ENCODE measurements at places on chromosomes 2 and 18.

- no peaks in the 10 kb centered on the region for H3K36me3 ChIP-seq
- H3K4me1 ChIP-seq = no peaks in the 10 kb centered on the region
- H3K27me3 ChIP-seq = no peaks in the 10 kb centered on the region
- no peak for DNase-seq
These were observed 131.9 kb upstream of the ALKAL2 start for GRCh38 chr2:419687-420317.

DNA sequence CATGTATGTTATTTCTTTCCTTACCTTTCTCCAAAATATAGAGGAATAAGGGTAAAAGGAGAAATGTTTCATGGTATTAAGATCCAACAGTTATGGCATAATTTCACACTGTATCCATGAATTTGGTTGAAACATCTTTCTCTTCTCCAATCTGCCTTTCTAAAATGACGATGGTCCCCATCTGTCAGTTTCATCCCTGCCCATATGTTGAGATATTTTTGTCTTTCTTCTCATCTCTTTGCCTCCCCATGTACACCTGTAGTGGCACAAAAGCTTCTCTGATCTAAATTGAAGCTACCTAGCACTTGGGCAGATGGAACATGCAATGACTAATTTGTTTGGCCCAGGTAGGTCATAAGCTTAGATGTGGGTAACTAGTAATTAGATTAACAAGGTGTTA lies 90.7 kb upstream of the LRRTM1 start:
- DNase-seq = no peak
- H3K27ac ChIP-seq = no peak overlapping the region
- no peaks in the 10 kb centered on the region for H3K4me1 ChIP-seq
- no peak overlapping the region for H3K4me3 ChIP-seq
- no peaks in the 10 kb centered on the region for H3K27me3 ChIP-seq
- H3K36me3 ChIP-seq = no peaks in the 10 kb centered on the region

DNA sequence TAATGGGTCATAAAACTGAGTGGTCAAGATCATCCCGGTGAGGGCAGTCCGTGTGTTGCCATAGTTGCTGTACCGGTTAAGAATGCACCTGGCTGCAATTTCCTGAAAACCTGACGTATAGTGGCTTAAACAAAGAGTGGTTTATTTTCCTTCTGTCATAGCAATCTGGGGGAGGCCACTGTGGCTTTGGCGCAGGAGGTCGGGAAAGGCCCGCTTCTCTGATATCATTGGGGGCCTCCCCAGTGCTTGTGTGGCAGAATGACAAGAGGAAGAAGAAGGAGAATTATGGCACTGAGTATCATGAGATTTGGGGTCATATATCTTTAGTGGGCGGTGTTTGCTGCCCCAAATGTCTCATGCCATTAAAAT lies 4.4 kb downstream of the C2orf92 start:
- H3K36me3 ChIP-seq = no peaks in the 10 kb centered on the region
- H3K4me3 ChIP-seq = no peak overlapping the region
- no peak overlapping the region for H3K27ac ChIP-seq
- H3K4me1 ChIP-seq = no peaks in the 10 kb centered on the region
- DNase-seq = no peak
- no peaks in the 10 kb centered on the region for H3K27me3 ChIP-seq

GRCh38 chr18:36297417-36298125 lies at the start of gene FHOD3:
Gene FHOD3 (plus strand): TSS chr18:36297713. CDS start chr18:36297836, 123 bp downstream.
- no peaks in the 10 kb centered on the region for H3K36me3 ChIP-seq
- no peaks in the 10 kb centered on the region for H3K27me3 ChIP-seq
- peaks cover 19% of the 10 kb centered on the region for H3K4me1 ChIP-seq
- H3K27ac ChIP-seq = peak within 1 kb of the TSS; percentile 83

- no peak for DNase-seq
- no peak overlapping the region for H3K4me3 ChIP-seq
- H3K27ac ChIP-seq = no peak overlapping the region
- H3K36me3 ChIP-seq = no peaks in the 10 kb centered on the region
- H3K4me1 ChIP-seq = no peaks in the 10 kb centered on the region
- no peaks in the 10 kb centered on the region for H3K27me3 ChIP-seq
These were observed 182.6 kb downstream of the PLCL1 start for GRCh38 chr2:197986977-197987376.

DNA sequence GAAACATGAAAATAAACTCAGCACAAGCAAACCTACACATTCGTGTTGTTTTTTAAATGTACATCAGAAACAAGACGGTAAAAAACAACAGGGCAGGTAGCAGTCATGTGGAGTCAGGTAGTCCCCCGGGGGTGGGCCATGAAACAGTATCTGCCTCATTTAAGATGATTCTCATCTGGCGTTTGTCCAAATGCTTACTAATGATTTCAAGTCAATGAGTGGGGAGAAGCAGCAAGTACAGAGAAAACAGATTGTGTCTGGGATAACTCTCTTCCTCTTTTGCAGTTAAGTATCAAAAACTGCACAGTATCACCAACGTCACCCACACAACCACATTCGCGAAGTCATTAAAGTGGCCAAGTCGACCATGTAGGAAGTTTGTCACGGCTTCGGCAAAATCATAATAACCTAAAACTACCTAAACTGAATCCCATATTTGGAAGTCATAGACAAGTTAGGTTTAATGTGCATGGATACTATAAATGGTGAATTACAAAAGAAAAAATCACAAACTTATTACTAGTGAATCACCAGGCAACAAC lies 1.3 kb downstream of the LAPTM4A start:
- no peaks in the 10 kb centered on the region for H3K27me3 ChIP-seq
- H3K27ac ChIP-seq = peak overlapping the region; percentile 96
- H3K4me1 ChIP-seq = peaks cover 49% of the 10 kb centered on the region
- peak overlapping the region; percentile 94 for H3K4me3 ChIP-seq
- H3K36me3 ChIP-seq = no peaks in the 10 kb centered on the region
- DNase-seq = no peak

DNA sequence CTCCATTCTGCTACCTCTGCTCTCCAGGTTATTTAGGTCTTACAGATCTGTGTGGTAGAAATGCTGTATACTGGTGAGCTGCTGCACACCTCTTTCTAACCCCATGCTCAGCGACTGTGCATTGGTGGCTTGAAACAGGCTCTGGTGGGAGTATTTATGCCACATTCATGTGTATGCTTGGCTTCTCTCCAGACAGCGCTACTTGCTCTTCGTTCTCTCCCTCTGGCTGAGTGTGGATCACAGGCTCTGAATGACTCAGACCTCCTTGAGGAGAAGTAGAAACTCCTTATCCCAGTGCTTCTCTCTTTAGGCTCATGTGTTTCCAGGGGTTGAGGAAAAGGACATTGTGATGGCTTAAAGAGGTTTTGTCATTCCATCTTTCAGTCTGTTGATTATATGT lies 54.9 kb downstream of the FHOD3 start:
- H3K36me3 ChIP-seq = no peaks in the 10 kb centered on the region
- H3K4me3 ChIP-seq = no peak overlapping the region
- H3K4me1 ChIP-seq = peaks cover 16% of the 10 kb centered on the region
- peak; percentile 33 for DNase-seq

DNA sequence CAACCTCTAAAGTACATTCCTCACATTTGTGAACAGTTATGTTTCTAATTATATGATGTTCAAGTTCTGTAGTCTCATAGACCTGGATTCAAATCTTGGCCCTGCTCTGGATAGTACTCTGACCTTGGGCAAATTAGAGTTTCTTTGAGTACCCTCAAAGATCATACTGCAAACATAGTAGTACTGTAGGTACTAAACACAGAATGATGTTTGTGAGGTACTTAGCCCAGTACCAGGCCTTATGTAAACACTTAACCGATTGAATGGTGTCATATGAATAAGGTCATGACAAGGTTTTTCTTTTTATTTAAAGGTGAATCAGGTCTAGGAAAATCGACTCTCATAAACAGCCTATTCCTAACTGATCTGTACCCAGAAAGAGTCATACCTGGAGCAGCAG lies 19.1 kb downstream of the SEPTIN2 start:
- no peak for DNase-seq
- H3K27ac ChIP-seq = no peak overlapping the region
- H3K36me3 ChIP-seq = peaks cover 45% of the 10 kb centered on the region
- H3K27me3 ChIP-seq = no peaks in the 10 kb centered on the region
- H3K4me1 ChIP-seq = no peaks in the 10 kb centered on the region

DNA sequence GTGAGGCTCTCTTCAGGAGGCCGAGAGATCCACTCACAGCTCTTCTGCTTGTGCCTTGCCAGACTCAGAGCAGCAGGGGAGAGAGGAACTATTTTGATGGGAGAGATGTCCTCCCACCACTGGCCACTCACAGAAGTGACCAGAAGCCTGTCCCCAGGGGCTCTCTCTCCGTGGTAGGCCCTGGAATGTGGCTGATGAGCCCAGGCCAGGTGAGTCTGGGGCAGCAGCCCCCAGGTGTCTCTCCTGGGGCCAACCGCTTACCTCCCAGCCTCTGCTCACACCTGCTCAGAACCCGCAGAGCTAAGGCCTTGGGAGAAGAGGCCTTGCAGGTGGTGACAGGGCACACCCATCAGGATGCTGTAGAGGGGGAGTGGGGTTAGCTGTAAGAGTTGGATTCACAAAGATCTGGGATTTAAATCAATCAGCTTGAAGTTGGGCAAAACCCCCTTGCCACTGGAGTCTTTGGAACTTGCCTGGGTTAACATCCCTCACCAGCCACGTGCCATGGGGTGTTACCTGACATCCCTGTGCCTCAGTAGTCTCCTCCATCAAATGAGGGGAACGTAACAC lies 29.1 kb upstream of the ASB18 start:
- H3K27ac ChIP-seq = no peak overlapping the region
- no peaks in the 10 kb centered on the region for H3K4me1 ChIP-seq
- H3K36me3 ChIP-seq = no peaks in the 10 kb centered on the region
- no peak for DNase-seq
